Foreskin keratinocyte (primary cell): ENCODE measurements at places on chromosomes 2 and 18. TPM values are rescaled to one million over a fixed set of nuclear protein-coding genes. Genes with fewer than 3 reads are reported as not detected.

DNA sequence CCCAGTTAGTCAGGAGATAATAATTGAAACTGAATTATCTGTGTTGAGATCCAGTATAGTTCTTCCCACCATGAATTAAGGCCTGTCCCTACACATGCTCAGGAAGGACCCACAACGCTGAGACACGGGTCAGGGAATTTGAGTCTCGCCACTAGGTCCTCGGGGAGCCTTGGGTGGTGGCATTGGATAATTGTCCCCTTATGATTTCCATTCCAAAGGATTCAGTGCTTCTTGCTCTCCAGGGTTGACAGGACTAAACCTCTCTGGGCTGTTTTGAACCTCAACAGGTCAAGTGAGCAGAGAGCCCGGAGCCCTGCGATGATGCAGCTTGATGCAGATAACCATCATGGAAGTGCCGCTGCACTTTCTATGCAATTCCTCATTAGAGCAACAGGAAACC, 253.7 kb upstream of the PXDN start:
- no peak for DNase-seq

- no peak for DNase-seq
Observed at GRCh38 chr2:235513984-235514626, 20.3 kb downstream of the AGAP1 start.

Gene SLC9A4
- polyA plus RNA-seq = not detected in 2 replicates

Gene KYNU
- 0.12 and 2.6 TPM in 2 replicates for polyA plus RNA-seq

DNA sequence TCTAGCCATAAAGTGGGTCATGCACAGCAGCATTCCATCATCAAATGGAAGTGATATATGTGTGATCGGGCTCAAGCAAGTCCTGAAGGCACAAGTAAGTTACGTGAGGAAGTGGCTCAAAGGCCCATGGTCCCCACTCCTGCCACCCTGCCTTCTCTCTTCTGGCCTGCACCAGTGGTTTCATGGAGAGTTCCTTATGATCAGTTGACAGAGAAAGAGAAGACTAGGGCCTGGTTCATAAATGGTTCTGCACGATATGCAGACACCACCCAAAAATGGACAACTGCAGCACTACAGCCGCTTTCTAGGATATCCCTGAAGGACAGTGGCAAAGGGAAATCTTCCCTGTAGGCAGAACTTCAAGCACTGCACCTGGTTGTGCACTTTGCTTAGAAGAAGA, 412.6 kb upstream of the SMIM21 start:
- no peak for DNase-seq

DNA sequence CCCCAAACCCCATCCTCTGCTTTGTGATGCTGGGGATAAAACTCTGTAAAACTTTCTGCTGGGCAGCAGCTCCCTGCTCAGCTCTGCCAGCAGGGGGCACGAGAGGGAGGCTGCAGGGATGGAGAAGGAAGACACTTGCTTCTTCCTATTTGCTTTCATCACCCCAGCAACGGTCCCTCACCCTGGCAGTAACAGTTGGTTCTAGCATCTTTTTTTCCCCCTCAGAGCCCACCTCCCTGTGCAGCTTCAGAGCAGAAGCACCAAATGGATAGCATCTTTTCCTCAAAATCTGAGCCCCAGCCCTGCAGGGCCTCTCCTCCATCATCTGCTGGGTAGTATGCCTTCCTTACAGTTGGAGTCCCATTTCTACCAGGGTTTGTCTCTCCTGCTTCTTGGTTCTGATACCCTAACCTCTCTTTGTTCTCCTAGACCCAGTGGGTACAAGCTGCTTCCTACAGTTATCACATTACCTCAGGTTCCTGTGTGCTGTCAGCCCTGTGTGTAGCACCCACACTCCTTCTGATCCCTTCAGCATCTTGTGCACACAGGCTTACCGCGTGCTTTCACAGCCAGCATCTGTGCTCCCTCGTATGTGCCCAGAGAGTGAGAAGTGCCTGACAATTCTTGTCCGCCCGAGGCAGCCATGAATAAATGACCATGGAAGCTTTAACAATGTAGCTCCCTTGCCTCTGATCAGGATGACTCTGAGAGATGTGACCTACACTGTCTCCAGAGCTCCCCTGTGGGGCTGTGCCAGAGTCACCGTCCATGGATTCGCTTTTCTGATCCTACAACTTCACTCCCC, 14.5 kb downstream of the CKAP2L start:
- peak; percentile 47 for DNase-seq

GRCh38 chr2:239181903-239182581, 218.8 kb downstream of the HDAC4 start:
- no peak for DNase-seq

Gene RBM44
- 0.01 and 0.04 TPM in 2 replicates for polyA plus RNA-seq

DNA sequence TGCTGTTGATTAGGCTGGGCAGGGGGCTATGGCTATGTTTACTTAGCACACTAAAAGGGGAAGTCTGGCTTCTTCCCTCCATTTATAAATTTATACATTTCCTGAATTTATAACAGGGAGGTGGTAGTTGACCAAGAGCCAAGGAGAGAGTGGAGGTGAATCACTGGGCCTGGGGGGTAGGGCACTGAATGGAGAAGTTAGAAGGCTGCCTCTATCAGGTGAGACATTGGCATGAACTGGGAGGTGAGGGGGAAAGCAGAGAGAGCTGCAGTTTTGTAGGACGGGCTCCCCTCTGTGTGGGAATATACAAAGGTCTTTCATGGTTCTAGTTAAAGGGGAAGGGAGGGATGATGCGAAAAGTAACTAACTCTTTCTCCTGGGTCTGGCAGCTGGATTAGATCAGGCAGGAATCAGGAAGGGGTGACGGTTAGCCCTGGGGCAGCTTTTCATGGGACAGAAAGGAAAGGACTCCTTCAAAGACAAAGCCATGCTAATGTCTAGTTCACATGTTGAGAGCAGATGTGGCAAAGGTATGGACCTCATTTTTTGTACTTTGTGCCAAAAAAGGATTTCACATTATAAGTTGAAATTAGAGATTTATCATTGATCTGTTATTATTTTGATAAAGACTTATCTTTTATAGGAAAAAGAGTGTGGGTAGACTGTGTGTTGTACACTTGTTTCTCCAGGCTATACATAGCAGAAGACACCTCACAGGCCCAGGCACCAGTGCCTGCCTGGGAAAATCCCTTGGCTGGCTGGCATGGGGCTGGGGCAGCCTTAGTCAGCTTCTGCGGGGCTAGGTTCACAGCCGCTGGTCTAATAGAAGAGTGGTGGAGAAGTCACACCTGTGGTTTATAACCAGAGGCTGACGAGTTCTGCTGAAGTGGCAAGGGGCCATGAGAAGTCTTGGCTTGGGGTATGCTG, 158.7 kb downstream of the CLIP4 start:
- DNase-seq = peak; percentile 26

Gene AGAP1
- polyA plus RNA-seq = 5.6 and 5.8 TPM in 2 replicates

Gene KLHL14
- not detected in 2 replicates for polyA plus RNA-seq

- DNase-seq = no peak
Observed at GRCh38 chr2:237075749-237076599, 9.7 kb upstream of the COPS8 start.

- DNase-seq = no peak
Observed at GRCh38 chr2:201831469-201831868, 25.1 kb downstream of the CDK15 start.

DNA sequence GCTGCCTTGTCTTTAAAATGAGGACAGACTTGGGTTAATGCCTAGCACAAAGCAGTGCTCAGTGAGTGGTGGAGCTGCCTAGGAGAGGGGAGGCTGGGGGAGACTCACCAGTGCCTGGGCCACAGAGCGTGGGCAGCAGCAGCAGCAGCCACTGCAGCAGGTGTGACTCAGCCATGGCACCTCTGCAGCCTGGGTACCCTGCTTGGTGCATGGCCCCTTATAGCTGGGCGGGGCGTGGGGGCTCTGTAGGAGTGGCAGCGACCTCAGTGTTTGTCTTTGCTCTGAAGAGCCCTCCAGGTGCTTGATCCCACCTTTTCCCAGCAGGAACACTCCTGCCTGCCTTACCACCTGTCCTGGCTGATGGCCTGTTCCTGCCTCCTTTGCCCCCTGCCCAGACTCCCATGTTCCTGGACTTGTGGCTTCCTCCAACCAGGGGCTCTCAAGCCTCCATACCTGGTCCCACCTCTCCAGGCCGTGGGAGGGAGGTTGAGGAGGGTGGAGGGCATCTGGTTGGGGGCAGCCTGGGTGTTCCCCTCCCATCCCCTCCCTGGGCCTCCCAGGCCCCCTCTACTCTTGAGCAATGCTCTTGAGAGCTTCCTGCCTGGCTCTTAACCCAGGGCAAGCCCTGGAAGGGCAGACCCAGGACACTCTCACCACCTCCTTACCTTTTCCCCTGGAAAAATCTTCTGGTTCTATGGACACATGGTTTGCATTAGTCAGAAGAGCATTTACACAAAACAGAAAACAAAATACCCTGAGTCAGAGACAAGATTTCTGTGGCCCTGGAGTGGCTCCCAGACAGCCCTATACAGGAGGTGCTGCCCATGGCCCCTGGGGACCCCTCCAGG, at the start of gene SFTPB:
SFTPB (minus strand) TSS at position 191 of the 848 bp plus-strand sequence; CDS start at position 175, 16 bp downstream.
- no peak for DNase-seq

Gene FKBP7
- polyA plus RNA-seq = 2.2 TPM in 2 replicates
